ENCODE measurements at places on chromosomes 11 and 22. TPM values are rescaled to one million over a fixed set of nuclear protein-coding genes. Genes with fewer than 3 reads are reported as not detected.

The DSCAML1 gene
- total RNA-seq: 0.84 TPM

The IGF2 gene
- not detected for total RNA-seq

The ANKK1 gene
- total RNA-seq: 0.31 TPM

The ARHGAP8 gene
- total RNA-seq: 5.4 TPM

The GLYAT gene
- total RNA-seq: not detected

The SLC37A2 gene
- 3.5 TPM for total RNA-seq

The DRD4 gene
- 0.10 TPM for total RNA-seq

The PNPLA5 gene
- not detected for total RNA-seq

The TBX10 gene
- not detected for total RNA-seq

The BIRC2 gene
- 218 TPM for total RNA-seq

The PAFAH1B2 gene
- total RNA-seq: 110 TPM

The SLCO2B1 gene
- not detected for total RNA-seq

The SAA2 gene
- total RNA-seq: 0.63 TPM

The ABCG4 gene
- 0.10 TPM for total RNA-seq

The C11orf52 gene
- total RNA-seq: not detected
